ENCODE measurements at places on chromosomes 11 and 22. TPM values are rescaled to one million over a fixed set of nuclear protein-coding genes. Genes with fewer than 3 reads are reported as not detected.

DNA sequence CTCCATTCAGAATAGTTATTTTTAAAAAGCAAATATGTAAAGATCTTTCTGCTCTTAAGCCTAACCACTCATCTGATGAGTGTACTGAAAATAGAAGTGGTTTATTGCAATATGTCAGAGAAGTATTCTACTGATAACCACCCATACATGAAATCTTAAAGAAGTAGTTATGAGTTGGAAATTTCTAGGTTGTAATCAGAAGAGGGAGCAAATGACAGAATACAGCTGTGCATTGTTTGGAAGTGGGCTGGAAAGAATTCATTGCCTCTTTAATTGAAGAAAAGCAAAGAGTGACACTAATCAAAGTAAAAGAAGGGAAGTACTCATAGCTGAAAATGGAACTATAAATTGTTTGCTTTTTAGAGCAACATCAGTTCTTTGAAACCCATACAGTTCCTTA lies 39.4 kb downstream of the FDX1 start:
- no peak for DNase-seq

- DNase-seq = no peak
Measured at GRCh38 chr11:102932678-102933077, 22.9 kb downstream of the MMP13 start.

- no peak for DNase-seq
Measured at GRCh38 chr11:35927682-35928081, 16.2 kb upstream of the LDLRAD3 start.

Gene CST6
- 0.17 TPM for total RNA-seq

DNA sequence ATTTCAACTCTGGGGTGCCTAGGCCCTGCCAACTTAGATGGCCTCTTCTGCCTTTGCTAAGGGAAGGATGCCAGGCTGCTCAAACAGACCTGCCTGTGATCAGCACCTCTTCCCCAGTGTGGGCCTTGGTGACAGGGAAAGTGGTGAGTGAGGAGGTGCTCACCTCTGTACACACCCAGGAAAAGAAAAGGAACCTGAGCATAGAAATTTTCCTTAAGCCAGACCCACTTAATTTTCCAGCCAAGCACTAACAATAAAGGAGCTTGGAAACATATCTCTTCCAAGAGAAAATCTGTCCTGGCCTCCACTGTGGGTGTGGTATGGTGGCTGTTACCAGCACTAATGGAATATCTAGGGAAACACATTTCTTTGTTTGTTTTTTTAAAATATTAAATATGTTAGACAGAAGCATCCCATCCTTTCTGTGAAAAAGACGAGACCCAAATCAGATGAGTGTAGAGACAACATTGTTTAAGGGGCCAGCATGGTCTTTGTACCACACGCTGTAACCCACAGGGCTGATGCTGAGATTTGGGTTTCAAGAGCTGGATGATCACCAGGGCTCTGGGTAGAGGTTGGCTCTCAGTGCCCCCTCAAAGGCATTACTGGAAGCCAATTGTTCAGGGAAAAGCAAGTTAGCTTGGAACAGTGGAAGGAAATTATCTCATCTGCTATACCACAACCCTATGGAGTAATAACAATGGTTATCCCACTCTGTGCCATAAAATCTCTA lies 472.2 kb downstream of the INSC start:
- no peak for DNase-seq

- no peak for DNase-seq
Measured at GRCh38 chr11:85407648-85408047, 219.5 kb downstream of the DLG2 start.

All from spinal cord (tissue), 10 donors.